ENCODE measurements at places on chromosomes 1 and 21.

DNA sequence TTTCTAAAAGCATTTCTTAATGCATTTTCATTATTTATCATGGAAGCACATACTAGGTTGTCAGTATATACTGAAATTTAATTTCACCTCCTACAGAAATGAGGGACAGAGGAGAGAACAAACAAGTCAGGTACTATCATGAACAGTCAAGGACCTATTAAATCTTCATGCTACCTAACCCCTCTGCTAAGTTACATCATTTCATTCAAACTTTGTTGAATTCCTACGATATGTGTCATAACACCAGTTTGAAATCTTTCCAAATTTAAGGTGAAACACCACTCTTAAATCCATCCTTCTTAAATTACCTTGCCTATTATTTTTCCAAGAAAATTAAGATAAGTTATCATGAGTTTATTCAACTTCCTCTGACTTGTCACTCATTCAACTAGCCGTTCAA, 78.9 kb downstream of the DENND1B start:
- no peak for DNase-seq

DNA sequence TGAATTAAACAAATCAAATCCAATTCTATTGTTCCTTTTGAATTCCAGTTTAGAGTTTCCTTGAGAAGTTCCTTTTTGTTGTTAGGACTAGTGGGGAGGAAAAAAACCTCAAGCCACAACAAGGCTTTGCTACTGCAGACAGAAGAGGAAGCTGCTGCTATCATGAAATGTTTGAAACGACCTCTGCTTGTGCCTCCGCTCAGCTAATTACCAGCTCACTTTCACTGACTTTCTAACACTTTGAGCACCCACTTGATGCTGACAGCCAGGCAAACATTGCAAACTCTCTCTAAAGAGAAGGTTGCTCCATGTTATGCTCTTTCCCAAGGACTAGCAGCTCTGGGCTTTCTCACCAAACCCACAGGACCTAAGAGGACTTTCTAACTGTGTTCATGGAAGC, 203.9 kb upstream of the PROX1 start:
- DNase-seq, result no peak

GRCh38 chr1:62317021-62317768, 2.0 kb downstream of the KANK4 start:
- DNase-seq, result no peak

DNA sequence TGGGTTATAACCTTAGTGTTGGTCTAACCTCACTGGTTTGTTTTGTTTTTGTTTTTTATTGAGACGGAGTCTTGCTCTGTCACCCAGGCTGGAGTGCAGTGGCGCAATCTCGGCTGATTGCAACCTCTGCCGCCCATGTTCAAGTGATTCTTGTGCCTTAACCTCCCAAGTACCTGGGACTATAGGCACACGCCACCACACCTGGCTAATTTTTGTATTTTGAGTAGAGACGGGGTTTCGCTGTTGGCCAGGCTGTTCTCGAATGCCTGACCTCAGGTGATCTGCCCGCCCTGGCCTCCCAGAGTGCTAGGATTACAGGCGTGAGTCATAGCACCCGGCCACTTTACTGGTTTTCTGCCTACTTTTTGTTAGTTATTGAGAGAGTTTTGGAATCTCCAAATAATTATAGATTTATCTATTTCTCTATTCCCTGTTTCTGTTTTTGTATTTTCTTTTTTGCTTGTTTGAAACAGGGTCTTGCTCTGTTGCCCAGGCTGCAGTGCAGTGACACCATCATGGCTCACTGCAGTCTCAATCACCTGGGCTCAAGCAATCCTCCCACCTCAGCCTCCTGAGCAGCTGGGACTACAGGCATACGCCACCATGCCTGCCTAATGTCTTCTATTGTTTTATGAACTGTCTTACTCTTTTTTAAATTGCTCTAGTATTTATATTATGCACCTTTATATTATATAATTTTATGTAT, 21.4 kb downstream of the SMG7 start:
- no peak for DNase-seq

GRCh38 chr21:34857874-34858273, 189.1 kb downstream of the CLIC6 start:
- no peak for DNase-seq

- DNase-seq, result no peak
Observed at GRCh38 chr1:1613509-1614082, 1.7 kb upstream of the MIB2 start.

DNA sequence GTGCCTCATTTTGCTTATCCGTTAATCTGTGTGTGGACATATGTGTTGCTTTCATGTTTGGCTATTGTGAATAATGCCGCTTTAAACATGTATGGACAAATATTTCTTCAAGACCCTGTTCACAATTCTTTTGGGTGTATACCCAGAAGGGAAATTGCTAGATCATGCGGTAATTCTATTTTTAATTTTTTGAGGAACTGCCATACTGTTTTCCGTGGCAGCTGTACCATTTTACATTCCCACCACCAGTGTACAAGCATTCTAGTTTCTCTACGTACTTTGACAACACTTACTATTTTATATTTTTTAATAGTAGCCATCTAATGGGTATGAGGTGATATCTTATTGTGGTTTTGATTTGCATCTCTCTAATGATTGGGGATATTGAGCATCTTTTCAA, 7.1 kb upstream of the NID1 start:
- DNase-seq, result no peak

- DNase-seq, result no peak
Observed at GRCh38 chr1:209363112-209363511, 220.4 kb upstream of the CAMK1G start.

- no peak for DNase-seq
Observed at GRCh38 chr21:45372732-45373355, 32.1 kb upstream of the COL18A1 start.

GRCh38 chr1:28437924-28438699, 67.7 kb upstream of the RCC1 start:
- no peak for DNase-seq

DNA sequence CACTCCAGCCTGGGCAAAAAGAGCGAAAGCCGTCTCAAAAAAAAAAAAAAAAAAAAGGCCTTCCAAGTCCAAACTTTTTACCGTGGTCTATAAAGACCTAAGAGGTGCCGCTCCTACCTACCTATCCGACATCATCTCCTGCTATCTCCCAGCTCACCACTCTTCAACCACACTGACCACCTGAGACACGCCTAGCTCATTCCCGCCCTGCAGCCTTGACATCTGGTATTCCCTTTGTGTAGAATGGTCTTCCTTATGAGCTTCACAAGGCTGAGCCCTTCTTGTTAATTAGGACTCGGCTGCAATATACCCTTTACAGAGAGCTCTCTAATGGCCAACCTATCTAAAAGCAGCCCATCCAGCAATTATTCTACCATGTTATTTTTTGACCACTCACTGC, 680 bp downstream of the MAGOH start:
- no peak for DNase-seq

DNA sequence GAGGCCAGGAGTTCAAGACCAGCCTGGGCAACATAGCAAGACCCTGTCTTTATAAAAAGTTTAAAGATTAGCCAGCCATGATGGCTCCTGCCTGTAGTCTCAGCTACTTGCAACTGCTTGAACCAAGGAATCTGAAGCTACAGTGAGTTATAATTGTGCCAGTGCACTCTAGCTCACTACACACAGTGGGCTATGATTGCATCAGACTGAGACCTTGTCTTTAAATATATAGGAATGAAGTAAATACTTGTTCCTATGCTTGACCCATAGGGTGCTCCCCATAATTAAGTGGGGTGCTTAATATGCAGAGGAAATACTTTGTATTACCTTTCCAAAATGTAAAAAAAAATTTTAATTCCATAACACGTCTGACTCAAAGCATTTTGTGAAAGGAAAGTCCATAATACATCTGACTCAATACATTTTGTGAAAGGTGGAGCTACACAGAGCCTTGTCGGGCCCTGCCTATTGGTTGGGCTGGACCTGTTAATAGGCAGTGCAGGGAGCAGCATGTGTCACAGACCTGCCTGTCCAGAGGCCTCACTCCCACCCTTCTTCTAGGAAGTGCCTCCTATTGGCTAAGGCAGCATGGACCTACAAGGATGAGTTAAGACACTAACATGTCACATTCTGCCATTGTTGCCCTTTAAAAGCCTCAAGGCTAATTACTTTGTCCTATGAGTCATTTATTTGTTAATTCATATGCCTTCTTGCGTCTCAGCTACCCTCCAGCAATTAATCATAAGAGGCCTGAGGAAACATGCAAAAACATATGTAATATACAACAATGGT, 33.6 kb downstream of the CD58 start:
- DNase-seq, result no peak

GRCh38 chr1:45353685-45354084, 13.4 kb upstream of the MUTYH start:
- no peak for DNase-seq

GRCh38 chr1:222967466-222968240, 152.8 kb downstream of the DISP1 start:
- DNase-seq, result no peak

DNA sequence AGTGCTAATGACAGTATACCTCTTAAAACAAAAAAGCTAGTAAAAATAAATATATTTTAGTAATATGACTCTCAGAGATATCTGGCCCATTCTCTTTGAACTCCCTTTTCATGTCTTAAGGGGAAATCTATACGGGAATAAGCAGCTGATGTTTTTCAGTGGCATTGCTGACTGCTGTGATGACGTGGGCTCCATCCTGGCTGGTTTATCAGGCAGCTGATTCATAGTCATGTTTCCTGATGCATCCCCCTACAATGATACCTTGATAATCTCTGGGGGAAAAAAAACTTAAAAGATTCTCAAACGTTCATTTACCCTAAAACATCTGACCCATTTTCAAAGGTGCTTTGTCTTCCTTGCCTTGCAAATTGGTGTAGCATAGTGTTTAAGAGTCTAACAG, 53.8 kb downstream of the ABCA4 start:
- no peak for DNase-seq

- no peak for DNase-seq
Observed at GRCh38 chr1:192969091-192969490, 90.1 kb downstream of the UCHL5 start.

- no peak for DNase-seq
Observed at GRCh38 chr21:43734928-43735229, 15.9 kb downstream of the PDXK start.

GRCh38 chr1:35345439-35345981, 77.0 kb downstream of the ZMYM4 start:
- no peak for DNase-seq

- no peak for DNase-seq
Observed at GRCh38 chr1:239858529-239858928, 233.2 kb upstream of the FMN2 start.

DNA sequence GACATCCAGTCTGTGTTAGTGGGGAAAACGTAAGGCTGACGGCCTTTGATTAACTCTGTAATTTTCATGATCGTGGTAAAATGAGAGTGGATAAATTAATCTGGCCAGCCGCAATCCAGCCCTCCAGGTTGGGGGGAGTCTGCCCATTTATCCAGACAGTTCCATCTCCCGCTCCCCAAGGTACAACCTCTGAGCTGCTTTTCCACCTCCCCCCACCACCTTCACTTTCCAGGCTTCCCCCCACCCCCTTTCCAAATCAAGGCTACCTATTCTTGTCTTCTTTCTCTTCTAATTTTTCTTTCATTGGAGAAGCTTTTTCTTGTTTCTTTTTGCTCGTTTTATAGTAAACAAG, 6.0 kb downstream of the MIER1 start:
- no peak for DNase-seq

DNA sequence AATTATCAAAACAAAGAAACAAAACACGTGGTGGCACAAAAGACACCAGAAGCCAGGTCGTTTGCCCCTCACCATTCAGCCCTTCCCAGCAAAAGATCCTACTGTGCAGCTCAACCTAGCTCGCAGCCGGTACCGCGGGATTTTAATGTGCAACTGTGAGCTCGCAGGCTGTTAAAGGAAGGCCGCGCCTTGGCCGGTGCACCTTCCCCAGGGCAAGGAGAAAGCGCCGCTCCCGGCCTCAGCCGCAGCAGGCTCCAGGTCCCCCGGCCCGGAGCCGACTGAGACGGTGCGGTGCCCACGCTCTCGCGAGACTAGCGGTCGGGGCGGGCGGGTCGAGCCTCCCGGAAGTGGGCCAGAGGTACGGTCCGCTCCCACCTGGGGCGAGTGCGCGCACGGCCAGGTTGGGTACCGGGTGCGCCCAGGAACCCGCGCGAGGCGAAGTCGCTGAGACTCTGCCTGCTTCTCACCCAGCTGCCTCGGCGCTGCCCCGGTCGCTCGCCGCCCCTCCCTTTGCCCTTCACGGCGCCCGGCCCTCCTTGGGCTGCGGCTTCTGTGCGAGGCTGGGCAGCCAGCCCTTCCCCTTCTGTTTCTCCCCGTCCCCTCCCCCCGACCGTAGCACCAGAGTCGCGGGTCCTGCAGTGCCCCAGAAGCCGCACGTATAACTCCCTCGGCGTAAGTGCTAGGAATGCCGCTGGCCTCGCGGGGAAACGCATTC, at the start of gene AGL:
Gene AGL, plus strand, starts transcription at position 618 of the 715 bp plus-strand sequence. CDS start 682 bp downstream, outside the sequence.
- peak; percentile 76 for DNase-seq

DNA sequence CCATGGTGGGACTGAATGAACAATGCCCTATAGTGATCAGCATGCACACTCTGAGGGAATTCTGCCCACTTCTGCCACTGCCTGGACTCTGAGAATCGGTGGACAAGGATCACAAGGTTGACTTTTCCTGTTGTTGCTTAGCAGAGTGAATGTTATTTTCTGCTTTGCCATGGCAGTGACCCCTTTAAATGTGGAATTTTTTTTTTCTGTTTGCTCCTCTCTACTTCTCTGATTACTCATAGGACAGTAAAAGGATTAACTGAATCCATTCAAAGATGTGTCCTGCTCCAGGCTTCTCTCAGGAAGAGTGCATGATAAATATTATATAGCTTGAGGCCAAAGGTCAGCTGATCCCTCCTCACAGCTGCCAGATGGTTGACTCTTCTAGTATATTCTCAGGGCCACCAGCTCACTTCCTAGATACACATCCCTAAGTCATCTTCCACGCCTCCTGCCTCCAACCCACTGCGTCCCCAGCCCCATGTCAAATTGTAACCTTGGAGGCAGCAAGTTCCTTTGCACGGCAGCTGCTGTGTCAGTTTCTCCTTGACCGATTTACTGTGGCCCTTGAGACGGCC, 74.0 kb upstream of the RALGPS2 start:
- DNase-seq, result no peak

DNA sequence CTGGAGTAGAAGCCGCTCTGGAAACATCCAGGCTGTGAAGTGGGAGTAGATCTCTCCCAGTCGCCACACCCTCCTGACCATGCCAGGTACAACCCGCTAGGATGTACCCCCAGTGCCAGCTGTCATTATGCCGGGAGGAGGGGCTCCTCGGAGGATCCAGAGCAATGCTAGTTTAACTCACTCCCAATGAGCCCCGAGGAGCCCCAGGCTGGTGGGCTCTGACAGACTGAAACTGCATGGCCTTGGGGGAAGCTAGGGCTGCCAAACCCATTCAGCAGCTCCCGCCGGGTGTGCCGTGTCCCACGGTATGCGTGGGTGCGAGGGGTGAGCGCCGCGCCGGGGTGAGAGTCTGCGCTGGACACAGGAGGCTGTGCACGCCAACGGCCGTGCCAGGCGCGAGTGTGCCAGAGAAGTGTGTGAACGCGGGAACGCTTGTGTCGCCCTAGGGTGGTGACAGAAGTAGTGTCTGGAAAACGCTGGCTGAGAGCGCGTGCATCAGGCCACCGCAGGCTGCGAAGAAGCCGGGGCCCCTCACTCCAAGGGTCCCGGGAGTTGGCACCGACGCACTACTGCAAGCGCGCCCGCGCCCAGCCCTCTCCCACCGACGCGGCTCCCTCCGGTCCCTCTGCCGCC, 177.1 kb upstream of the EDN2 start:
- DNase-seq, result no peak
